ENCODE measurements at places on chromosomes 7 and 10. TPM values are rescaled to one million over a fixed set of nuclear protein-coding genes. Genes with fewer than 3 reads are reported as not detected.

GRCh38 chr10:93991596-93992284 is 2.0 kb upstream of the PLCE1 start:
- H3K4me3 ChIP-seq, result no peak overlapping the region
- H3K27ac ChIP-seq, result no peak overlapping the region
- H3K4me1 ChIP-seq, result peaks cover 4% of the 10 kb centered on the region
- H3K36me3 ChIP-seq, result no peaks in the 10 kb centered on the region
- DNase-seq, result peak; percentile 68

- H3K27me3 ChIP-seq, result no peaks in the 10 kb centered on the region
- H3K4me1 ChIP-seq, result peaks cover 2% of the 10 kb centered on the region
- no peaks in the 10 kb centered on the region for H3K36me3 ChIP-seq
- no peak overlapping the region for H3K4me3 ChIP-seq
Measured at GRCh38 chr7:84139986-84140729, 54.4 kb downstream of the SEMA3A start.

GRCh38 chr10:3714531-3714930 is 70.5 kb downstream of the KLF6 start:
- H3K4me1 ChIP-seq, result no peaks in the 10 kb centered on the region
- no peaks in the 10 kb centered on the region for H3K36me3 ChIP-seq
- DNase-seq, result no peak
- no peaks in the 10 kb centered on the region for H3K27me3 ChIP-seq
- H3K27ac ChIP-seq, result no peak overlapping the region

DNA sequence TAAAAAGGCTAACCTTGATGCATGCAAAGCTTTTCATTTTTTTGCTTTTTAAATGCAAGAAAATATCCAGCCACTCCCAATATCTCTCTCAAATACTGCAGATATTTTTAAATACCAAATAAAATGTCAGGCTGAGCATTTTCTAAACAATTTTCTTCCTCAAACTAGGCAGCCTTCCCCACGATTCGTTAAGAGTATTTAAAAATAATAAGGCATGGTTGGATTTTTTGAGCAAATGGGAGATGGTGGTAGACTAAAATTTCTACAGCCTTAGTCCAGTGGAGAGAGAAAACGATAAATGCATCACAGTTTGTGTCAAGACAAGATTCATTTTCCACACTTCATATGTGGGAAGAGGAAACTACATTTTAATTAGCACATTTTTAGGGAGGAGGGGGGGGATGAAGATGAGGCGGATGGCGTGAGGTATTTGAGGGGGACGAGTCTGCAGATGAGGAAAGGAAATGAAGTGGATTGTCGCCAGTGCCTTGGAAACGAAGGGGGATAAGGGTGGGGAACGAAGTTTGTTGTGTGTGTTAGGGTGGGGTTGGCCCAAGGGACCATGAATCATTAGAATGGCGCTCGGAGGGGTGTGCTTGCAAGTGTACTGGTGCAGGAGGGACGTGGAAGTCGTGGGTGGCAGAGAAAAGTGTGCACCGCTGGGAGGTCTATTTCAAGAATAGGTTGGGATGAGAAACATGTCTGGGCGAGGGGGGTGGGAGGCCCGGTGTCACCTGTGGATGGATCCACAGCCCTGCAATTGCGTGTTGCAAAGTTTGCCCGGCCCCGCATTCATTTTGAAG is 1.2 kb upstream of the ADD3 start:
- peak; percentile 82 for DNase-seq
- H3K4me1 ChIP-seq, result peaks cover 4% of the 10 kb centered on the region
- H3K27me3 ChIP-seq, result no peaks in the 10 kb centered on the region
- H3K27ac ChIP-seq, result peak overlapping the region; percentile 89

GRCh38 chr7:118013252-118014010 is 140.2 kb upstream of the CTTNBP2 start:
- H3K27me3 ChIP-seq, result no peaks in the 10 kb centered on the region
- DNase-seq, result no peak
- H3K4me1 ChIP-seq, result no peaks in the 10 kb centered on the region
- H3K36me3 ChIP-seq, result no peaks in the 10 kb centered on the region
- no peak overlapping the region for H3K4me3 ChIP-seq
- no peak overlapping the region for H3K27ac ChIP-seq

GRCh38 chr10:35208536-35208935 is 81.9 kb downstream of the CREM start:
- H3K4me1 ChIP-seq, result no peaks in the 10 kb centered on the region
- H3K27me3 ChIP-seq, result no peaks in the 10 kb centered on the region
- no peaks in the 10 kb centered on the region for H3K36me3 ChIP-seq
- no peak overlapping the region for H3K4me3 ChIP-seq
- H3K27ac ChIP-seq, result no peak overlapping the region

DNA sequence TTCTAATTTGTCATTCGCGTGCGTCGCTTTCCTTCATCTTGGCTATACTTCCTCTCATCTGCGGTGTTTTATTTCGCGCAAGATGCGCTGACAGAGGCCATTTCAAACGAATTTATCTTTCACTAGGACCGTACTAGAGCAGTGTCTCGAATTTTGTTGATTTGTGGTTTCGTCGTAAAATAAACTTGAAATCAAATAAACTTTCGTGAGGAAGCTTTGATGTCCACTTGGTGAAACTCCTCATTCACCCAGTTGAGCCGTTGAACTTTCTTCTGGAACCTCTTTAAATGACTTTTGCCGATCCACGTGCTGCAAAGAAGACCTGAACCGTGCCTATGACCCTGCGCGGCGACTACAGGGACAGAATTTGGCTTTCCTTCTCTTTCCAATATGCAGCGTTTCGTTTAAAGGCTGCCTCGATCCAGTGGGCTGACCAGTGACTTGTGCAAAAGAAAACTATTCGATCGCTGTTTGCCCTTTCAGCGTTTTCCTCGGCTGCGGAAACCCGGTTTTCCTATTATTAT is 163.9 kb upstream of the PPP1R3A start:
- H3K36me3 ChIP-seq, result no peaks in the 10 kb centered on the region
- H3K4me3 ChIP-seq, result peak overlapping the region; percentile 56
- peak; percentile 47 for DNase-seq
- H3K27me3 ChIP-seq, result peaks cover 22% of the 10 kb centered on the region
- no peak overlapping the region for H3K27ac ChIP-seq

GRCh38 chr7:85023066-85023712 is 163.7 kb downstream of the SEMA3D start:
- H3K27ac ChIP-seq, result no peak overlapping the region
- no peaks in the 10 kb centered on the region for H3K27me3 ChIP-seq
- H3K4me3 ChIP-seq, result no peak overlapping the region
- no peaks in the 10 kb centered on the region for H3K4me1 ChIP-seq

DNA sequence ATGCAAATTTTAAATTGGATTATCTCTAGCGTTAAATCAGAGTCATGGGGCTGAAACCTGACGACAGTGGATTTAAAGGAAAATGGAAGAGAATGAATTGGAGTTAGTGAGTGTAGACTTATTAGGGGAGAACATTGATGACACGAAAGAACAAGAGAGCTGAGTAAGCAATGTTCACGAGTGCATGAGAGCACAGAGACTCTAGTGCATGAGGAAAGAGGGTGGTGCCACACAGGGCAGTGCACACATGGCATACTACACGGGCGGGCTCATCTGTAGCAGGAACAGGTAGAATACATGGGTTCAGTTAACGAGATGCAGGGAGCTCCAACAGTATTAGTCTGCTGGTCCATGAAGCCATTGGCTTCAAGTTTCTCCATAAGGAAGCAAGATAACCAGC is 53.9 kb downstream of the USP6NL start:
- no peak overlapping the region for H3K4me3 ChIP-seq
- no peaks in the 10 kb centered on the region for H3K27me3 ChIP-seq
- DNase-seq, result no peak
- no peaks in the 10 kb centered on the region for H3K36me3 ChIP-seq
- peaks cover 3% of the 10 kb centered on the region for H3K4me1 ChIP-seq

GRCh38 chr10:8095959-8096358 is 41.5 kb downstream of the GATA3 start:
- DNase-seq, result no peak
- H3K36me3 ChIP-seq, result no peaks in the 10 kb centered on the region
- H3K4me1 ChIP-seq, result no peaks in the 10 kb centered on the region
- H3K27ac ChIP-seq, result no peak overlapping the region

- H3K27me3 ChIP-seq, result no peaks in the 10 kb centered on the region
- H3K4me1 ChIP-seq, result peaks cover 3% of the 10 kb centered on the region
- DNase-seq, result peak; percentile 94
- peak overlapping the region; percentile 72 for H3K27ac ChIP-seq
- no peak overlapping the region for H3K4me3 ChIP-seq
- H3K36me3 ChIP-seq, result peaks cover 11% of the 10 kb centered on the region
Measured at GRCh38 chr7:81725812-81726127, 44.1 kb downstream of the HGF start.

JCAD gene
- 27.1 TPM for total RNA-seq

TSPAN13 gene
- 2.8 TPM for total RNA-seq

ANKRD30A gene
- total RNA-seq, result not detected

SPDYE9 gene
- not detected for total RNA-seq

FIGNL1 gene
- 5.9 TPM for total RNA-seq

XRCC2 gene
- total RNA-seq, result under 0.01 TPM
